ENCODE measurements at places on chromosomes 4 and X.

GRCh38 chr4:185119927-185120630 is 23.0 kb upstream of the SLC25A4 start:
- DNase-seq, result no peak

DNA sequence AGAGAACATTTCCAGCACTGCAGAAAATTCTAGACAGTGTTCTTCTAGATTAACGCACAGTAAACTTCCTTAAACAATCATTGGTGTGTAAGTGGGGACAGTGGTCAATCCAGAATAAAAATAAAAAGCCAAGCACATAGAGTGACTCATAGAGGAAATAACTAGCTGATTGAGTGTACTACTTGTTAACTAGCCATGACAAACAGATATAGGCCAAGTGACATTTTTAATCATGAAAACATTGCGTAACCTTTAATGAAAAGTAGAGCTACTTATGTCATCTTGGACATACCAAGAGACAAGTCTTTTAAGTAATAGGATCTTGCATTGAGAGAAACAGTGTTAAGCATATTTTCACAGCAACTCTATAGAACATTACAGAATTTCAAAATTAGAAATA is 233.9 kb upstream of the MAB21L2 start:
- DNase-seq, result no peak

- no peak for DNase-seq
Observed at GRCh38 chr4:137861682-137862081, 329.4 kb upstream of the PCDH18 start.

GRCh38 chr4:26821677-26822503 is 38.8 kb upstream of the STIM2 start:
- DNase-seq, result no peak

- no peak for DNase-seq
Observed at GRCh38 chr4:20075248-20075871, 176.3 kb upstream of the SLIT2 start.

GRCh38 chr4:150525321-150525868 is 56.6 kb upstream of the MAB21L2 start:
- no peak for DNase-seq

GRCh38 chrX:50169717-50170116 is 31.1 kb downstream of the AKAP4 start:
- no peak for DNase-seq

- DNase-seq, result no peak
Observed at GRCh38 chrX:135383249-135383648, 38.5 kb upstream of the SMIM10L2A start.

DNA sequence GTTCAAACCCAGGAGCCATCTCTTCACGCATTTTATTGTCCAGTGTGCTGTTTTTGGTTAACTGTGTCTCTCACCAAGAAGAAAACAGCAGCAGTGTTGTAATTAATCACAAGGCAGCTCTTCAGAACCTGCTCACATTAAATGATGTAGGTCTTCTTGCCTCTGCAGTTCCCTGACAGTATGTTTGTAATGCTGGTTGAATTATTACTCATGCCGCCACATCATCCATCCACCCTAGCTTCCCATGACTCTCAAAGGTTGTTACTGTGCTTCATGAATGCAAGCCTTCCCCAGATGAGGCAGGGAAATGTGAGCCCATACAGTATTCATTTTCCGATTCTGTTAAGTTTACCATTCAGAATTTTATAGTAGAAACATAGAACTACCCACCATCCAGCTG is 17.4 kb downstream of the TLR10 start:
- no peak for DNase-seq

Measured in vagina (tissue), 2 donors.